Activated CD4-positive, alpha-beta T cell treated with anti-CD3 and anti-CD28 coated beads for 1 hour (primary cell): ENCODE measurements at places on chromosomes 3 and 15.

DNA sequence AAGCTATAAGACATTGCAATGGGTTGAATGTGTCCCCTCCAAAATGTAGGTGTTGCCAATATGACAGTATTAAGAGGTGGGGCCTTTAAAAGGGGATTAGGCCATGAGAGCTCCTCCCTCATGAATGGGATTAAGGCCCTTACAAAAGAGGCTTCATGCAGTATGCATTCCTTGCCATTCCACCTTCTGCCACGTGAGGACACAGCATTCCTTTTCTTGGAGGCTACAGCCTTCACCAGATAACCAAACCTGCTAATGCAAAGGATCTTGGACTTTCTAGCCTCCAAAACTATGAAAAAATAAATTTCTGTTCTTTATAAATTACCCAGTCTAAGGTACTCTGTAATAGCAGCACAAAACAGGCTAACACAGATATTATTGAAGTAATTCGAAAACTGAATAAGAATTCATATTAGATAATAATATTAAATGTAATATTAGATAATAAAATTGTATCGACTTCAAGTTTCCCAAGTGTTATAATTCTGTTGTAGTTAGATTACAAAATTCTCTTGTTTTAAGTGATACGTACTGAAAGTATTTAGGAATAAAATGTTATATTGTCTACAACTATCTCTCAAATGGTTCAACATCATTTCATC, 29.4 kb upstream of the ATP8B4 start:
- no peak for DNase-seq

DNA sequence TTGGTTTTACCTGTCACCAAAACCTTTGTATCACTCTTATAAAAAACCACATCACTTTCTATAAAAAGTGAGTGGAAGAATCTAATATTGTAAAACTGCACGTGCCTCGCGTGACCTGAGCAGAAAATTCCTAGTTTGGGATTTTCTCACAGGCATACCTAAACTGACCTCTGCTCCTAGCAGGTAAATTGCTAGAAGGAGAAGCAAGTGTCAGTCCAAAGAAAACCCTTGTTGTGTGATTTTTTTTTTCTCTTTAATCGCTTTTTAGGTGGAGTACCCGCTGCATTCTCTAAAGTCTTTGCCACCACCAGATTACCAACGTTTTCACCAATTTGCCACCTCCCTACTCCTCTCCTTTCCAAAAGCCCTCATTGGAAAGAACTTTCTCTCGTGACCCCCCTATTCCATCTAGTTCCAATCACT, 534 bp upstream of the UBE2E1 start:
- no peak for DNase-seq

- DNase-seq: no peak
Measured at GRCh38 chr3:63864008-63864964, 619 bp downstream of the ATXN7 start.

DNA sequence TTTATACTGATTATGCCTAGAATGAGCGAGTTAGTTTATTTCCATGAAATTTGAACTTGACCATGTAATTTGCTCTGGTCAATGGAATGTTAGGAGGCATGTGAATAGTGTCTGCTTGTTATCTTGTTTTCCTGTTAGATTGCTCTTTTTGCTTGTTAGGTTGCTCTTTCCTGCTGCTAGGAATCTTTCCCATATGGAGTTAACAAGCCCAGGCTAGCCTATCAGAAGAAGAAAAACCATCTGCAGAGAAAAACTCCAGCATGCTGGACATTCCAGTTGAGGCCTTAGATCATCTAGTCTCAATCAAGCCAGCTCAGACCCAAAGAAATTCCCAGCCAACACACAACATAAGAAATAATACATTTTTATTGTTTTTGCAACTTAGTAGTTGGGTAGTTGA, 470.2 kb upstream of the AGTR1 start:
- no peak for DNase-seq

GRCh38 chr15:70920981-70921696, 28.5 kb downstream of the LRRC49 start:
- no peak for DNase-seq

DNA sequence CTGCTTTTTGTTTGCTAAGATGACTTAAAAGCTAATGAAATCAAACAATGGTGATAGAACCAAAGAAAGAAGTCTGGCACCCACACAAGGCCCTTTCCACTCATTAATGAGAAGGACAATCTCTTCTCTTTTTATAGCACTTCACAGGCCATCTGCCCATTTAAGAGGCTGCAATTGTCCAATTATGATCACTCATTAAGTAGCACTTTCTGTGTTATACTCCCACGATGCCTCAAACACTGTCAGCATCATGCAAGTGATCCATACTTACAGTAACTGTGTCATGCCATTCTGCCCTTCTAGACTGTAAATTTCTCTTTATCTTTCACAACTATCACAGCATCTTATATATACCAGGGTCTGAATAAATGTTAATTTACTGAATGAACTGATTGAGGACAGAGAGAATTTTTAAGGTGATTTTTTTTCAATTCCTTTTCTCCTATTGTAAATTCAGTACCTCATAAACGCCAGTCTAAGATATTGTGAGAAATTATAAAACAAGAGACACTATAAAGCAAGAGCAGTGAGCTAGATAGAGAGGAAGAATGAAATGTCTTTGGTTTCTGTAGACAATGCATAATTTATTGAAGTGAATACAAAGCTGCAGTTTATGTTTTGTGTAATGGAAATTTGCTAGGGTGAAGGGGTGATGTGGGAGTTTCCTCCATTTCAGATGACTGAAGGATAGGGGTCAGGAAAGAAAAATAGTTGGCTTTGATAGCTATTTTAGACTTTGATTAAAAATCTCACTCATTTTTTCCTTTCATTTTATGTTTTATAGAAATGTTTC, 17.3 kb downstream of the CD200 start:
- no peak for DNase-seq

- DNase-seq: no peak
Measured at GRCh38 chr3:69433969-69434325, 48.1 kb upstream of the FRMD4B start.

DNA sequence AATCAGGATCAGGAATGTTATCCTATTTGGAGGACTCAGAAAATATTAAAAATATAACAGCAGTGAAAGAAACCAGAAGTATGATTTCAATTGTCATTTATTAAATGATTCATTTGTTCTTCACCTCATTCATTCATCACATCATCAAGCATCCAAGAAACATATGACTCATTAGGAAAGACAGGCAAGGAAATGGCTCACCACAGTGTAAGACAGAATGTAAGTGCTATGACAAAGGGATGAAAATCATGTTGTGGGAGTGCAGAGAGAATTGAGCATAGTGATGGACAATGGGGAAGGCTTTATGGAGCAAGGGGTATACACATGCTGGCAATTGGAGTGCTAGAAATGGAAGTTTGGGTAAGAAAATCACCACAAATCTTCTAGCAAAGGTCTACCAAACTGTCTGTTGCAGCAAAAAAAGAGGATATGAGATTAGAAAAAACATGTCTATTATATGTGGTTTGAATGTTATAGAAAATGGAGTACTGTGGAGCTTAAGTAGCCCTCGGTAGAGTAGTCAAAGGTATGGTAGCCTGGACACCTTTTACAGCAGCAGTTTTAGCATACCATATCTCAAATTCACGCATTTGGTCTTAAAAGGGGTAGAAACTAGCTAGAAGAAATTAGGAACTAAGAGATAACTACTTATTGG, 111.1 kb upstream of the GPR149 start:
- no peak for DNase-seq

DNA sequence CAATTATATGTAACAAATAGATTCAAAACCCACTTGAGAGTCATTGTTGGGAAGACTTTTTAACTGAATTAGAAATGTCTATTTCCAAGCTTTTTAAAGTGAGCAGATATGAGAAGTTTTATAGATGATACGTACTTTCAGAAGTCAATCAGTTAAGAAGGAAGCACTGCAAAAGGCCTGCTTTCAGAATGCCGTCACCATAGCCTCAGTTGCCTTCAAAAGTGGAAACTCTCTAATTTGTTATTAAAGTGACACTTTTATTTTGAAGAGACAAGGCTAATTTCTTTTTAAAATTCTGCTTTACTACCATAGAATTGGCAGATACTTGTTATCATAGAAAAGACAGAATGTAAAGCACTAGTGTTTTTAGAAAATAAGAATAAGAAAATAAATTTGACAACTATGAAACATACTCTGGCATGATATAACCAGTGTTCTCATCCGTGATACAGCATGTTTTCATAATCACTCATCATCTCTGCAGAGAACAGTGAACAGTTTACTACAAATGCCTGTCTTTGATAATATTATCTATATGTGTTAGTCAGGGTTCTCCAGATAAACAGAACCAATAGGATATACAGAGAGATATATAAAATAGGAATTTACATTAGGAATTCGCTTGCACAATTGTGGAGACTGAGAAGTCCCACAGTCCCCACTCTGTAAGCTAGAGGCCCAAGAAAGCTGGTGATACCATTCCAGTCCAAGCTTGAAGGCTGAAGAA, 7.0 kb upstream of the PLD1 start:
- DNase-seq: no peak

- no peak for DNase-seq
Measured at GRCh38 chr3:7487763-7488162, 626.8 kb downstream of the GRM7 start.

DNA sequence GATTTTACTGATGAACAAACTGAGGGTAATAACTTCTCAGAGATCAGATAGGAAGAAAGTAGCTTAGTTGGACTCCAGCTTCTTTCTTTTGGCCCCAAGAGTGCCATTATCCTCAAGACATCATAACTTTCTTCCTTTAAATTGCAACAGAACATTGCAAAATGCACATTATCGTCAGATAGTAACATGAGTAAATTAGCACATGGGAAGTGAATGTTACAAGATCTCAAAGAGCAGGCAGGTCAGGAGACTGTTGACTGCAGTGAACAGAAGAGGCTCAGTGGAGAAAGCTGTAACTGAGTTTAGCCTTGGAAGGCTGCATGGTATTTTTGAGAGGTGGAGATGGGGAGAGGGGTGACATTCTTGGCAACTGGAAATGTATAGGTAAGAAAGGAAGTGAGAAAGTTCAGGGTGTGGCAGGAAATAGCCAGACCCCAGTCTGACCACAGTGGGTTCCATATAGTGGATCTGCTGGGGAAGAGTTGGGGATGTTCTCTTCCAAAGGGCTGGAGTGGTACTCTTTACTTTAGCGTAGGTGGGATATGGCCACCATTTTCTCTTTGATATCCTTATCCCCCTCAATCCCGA, 307.7 kb downstream of the RPLP1 start:
- DNase-seq: no peak

GRCh38 chr15:67794832-67795574, 30.3 kb upstream of the SKOR1 start:
- no peak for DNase-seq

GRCh38 chr3:189305412-189305811, 133.6 kb downstream of the TPRG1 start:
- DNase-seq: no peak

DNA sequence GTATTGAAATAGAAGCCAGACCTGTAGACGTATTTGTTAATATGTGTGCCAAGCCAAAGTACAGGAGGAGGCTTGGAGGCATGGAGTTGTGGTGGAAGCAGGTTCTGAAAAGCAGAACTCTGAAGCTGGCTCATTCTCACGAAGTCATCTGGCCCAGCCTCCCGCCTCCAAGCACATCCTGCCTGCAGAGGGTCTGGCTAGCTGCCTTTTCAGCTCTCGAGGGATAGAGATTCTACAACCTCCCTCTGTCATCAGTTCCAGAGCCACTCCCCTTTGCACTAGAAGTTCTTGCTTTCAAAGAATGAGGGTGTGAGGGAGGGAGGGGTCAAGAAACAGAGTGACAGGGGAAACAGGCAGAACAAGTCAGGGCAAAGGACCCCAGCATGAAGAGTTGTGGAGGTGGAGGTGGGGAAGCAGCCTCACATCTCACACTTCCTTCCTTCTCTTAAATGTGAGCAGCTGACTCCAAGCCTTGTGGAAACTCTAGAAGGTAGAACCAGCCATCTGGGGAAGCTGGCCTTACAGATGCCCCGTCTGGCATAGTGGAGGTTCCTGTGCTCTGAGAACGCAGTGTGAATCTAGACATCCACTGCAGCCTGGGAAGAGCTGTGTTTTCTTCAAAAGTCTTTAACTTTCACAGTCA, 95.3 kb downstream of the SLC49A4 start:
- no peak for DNase-seq

- DNase-seq: no peak
Measured at GRCh38 chr3:30188713-30189112, 417.7 kb upstream of the TGFBR2 start.

DNA sequence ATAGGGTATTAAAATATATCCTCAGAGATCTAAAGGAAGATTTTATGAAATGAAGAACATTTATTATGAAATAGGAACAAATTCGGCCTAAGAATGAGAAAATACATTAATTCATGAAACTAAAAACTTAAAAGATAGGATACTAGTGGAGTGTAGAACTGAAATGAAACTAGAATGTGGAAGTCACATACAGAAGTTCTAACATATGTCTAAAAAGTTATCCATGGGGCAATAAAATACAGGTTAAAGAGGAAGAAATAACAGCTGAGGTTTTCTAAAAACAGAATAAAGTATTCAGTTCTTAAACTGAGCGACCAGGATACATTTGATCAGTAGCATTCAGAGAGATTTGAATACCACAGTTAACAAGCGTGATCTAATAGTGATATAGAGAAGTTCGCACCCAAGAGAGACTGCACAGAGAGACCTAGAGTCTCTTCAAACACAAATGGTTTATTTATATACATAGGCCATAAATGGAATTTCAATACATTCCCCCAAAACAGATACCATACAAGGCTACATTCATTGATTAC, 85.9 kb downstream of the FEZF2 start:
- DNase-seq: no peak

GRCh38 chr3:192861972-192862371, 55.7 kb downstream of the MB21D2 start:
- no peak for DNase-seq

GRCh38 chr3:47000198-47000815, 20.8 kb downstream of the NBEAL2 start:
- no peak for DNase-seq

DNA sequence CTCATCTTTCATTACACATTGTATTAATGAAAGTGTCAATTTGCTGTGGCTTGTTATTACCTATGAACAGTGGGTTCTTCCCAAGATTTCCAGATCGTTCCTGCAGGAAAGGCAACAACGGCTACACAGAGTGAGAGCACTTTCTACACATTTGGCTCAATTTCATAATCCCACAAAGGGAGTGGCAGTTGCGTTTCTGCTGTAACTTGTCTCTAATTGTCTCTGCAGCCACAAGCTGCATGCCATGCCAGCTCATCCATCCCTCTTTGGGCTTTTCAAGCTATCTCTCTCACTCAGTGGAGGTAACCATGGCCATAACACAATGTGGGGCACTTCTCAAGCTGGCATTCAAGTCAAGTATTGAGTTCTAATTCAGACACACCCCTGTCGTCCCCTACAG, 27.7 kb upstream of the CPNE4 start:
- DNase-seq: no peak
